ENCODE measurements at places on chromosomes 16 and 17.

GRCh38 chr17:2203818-2204217, 99.8 kb downstream of the SMG6 start:
- no peak for DNase-seq

GRCh38 chr17:50027881-50028735, 27.8 kb upstream of the ITGA3 start:
- peak; percentile 79 for DNase-seq

GRCh38 chr17:73798111-73798748, 154.0 kb upstream of the SDK2 start:
- DNase-seq = peak; percentile 100

DNA sequence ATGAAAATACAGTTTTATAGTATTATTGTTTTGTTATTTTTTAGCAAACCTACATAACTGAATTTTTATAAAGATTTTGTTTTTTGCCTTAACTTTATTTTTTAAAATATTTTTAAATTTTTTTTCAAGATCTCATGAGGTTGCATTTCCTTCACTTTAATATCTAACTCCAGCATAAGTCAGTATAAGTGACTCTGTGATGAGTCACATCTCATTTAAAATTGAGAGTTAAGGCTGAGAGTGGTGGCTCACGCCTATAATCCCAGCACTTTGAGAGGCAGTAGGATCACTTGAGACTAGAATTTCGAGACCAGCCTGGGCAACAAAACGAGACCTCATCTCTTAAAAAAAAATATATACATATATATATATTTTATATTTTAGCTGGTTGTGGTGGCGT, 44.0 kb downstream of the NLK start:
- DNase-seq = peak; percentile 5

DNA sequence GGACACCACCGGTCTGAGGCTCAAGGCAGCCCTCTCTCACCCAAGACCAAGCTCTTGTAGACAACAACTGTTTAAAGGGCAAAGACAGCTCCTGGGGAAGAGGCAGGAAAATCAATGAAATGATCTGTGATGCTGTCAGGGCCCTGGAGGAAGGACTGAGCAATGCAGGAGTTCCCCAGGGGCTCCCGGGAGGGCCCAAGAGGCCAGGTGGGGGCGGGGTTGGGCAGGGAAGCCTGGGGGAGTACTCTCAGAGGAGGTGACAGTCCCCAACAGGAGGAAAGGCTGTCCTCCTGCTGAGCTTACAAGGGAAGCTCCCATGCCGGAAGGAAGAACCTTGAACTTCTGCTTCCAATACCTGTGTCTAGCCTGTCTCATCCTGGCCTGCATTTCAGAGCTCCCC, 8.3 kb upstream of the NOS2 start:
- no peak for DNase-seq

DNA sequence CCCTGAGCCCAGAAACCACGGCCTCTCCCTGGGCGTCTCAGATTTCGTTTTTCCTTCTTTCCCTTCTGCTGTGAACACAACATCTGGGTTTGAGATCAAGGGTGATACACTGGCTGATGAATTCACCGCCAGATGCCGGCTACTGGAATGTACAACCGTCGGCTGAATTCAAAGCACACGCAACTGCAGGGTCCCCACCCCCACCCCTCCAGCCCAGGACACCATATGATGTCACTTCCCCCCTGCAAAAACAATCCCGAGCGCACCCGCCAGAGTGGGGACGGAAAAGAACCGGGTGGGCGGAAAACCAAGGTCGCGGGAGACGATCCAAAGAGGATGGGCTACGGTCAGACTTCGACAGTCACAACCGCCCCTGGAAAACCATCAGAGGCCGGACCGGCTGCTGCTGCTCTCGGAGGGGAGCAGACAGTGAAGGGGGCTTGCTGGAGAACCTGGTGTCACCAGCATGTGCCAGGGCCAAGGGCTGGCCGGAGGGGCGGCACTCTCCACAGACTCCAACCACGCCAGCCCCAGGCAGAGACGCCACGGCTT, 23.3 kb downstream of the CEP295NL start:
- peak; percentile 97 for DNase-seq

GRCh38 chr17:7307686-7308624, 527 bp downstream of the EIF5A start:
- peak; percentile 17 for DNase-seq

DNA sequence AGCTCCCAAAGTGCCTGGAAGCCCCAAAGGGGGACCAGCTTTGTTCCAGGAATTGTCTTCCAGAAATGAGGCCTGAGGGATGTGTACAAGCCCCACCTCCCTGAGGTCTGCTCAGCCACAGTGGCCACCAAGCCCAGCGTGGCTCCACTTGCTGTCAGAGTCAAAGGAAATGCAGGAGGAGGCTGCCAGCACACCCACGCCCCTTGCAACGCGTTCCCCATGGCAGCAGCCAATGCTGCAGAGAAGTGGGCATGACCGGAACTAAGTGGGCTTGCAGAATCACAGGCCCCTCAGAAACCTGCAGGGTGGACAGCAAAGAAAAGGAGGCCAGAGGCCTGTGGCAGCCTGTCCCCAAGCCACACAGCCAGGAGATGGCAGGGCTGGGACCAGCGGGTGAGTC, 320.8 kb downstream of the FOXL1 start:
- DNase-seq = no peak

DNA sequence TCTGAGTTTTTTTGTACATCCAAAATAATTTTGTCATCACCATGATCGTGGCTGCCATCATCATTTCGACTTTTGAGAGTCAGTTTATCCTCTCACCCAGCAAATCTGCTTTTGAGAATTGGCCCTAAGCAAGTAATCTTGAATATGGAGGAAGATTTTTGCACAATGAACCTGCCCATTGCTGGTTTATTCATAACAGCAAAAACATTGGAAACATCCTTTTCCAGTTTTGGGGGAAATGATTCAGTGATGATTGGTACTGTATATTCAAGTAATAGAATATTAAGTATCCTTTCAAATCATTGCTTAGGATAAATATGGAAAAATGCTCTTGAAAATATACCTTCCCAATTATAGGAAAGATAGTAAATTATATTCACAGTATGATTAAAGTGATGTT, 53.1 kb downstream of the PRKCA start:
- no peak for DNase-seq

DNA sequence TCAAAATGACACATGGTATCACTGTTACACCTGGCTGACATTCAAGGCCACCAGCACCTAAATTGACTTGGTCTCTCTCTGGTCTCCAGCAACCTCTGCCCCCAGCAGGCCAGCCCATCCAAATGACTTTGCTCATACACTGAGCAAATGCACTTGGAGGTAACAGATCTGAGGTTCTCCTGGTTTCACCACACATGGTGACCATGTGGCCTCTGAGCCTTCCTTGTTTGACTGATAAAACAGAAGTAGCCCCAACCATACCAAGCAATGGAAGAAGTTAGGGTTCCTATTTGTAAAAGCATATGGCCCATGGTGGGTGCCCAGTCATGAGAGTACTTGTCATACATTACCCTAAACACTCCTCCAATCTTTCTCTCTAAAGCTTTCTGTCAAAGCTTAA, 181.7 kb downstream of the MRTFB start:
- no peak for DNase-seq

- DNase-seq = no peak
These were observed 101.4 kb downstream of the PITPNC1 start for GRCh38 chr17:67478401-67479041.

DNA sequence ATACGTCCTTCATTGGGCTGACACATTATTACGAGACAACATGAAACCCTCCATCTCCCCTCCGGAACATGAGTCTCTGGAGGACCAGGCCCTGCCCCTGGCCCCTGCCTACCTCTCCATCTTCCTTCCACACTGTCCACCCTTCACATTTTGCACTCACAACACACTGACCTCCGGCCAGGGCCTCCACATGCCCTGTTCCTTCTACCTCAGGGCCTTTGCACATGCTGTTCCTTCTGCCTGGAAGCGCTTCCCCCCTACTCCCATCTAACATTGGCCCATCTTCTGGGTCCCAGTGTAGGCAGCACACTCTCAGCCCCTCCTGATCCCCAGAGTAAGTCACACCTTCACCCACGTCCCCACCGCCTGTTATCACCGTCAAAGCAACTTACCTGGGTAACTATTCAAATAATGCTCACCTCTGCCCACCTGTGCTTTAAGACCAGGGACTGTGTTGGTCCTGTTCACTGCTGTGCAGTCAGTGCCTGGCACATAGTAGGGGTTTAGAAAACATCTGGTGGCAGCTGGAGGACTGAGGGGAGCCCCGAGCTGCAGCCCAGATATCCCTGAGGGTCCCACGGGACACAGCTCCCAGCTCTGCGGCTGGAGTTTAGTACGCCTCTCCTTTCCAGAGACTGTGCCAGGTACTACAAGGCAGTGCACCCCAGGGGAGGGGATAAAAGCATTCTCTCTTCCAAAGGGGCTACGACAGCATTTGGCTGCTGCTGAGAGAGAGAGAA, 27.2 kb downstream of the RPH3AL start:
- no peak for DNase-seq

DNA sequence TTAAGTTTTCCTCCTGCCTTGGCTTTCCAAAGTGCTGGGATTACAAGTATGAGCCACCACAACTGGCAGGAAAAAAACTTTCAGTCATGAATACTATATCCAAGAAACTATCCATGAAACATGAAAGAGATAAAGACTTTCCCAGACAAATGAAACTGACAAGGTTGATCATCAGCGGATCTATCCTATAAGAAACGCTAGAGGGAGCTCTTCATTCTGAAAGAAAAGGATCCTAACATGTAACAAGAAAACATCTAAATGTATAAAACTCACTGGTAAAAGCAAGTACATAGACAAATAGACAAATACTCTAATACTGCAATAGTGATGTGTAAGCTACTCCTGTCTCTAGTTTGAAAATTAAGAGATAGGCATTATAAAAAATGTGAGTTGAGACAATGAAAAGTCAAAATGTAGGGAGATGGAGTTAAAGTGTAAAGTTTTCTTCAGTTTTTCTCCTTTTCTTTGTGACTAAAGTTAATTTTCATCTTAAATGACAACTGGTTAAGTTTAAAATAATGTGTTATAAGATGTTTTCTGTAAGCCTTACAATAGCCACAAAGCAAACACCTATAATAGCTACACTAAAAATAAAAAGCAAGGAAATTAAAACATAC, 79.6 kb upstream of the TEKT1 start:
- DNase-seq = peak; percentile 37

- no peak for DNase-seq
These were observed 1.4 kb downstream of the HBM start for GRCh38 chr16:167122-167690.

DNA sequence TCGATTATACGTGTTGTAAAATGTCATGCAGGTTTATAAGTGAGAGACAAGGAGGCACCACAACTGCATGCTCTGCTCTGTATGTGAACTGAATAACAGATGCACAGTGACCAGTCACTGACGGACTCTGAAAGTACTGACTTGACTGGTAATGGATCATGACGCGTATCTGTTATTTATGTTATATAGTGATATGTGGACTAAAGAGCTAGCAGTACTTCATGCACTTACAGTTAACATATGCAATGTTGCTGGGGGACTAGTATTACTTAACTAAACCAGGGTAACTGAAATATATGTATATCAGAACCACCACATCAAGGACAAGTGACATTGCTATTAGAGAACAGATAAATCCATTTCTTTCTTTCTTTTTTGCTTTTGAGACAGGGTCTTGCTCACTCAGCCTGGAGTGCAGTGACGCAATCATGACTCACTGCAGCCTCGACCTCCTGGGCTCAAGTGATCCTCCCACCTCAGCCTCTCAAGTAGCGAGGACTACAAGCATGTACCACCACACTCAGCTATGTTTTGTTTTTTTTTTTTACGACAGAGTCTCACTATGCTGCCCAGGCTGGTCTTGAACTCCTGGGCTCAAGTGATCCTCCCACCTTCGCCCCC, 17.2 kb downstream of the COIL start:
- no peak for DNase-seq

DNA sequence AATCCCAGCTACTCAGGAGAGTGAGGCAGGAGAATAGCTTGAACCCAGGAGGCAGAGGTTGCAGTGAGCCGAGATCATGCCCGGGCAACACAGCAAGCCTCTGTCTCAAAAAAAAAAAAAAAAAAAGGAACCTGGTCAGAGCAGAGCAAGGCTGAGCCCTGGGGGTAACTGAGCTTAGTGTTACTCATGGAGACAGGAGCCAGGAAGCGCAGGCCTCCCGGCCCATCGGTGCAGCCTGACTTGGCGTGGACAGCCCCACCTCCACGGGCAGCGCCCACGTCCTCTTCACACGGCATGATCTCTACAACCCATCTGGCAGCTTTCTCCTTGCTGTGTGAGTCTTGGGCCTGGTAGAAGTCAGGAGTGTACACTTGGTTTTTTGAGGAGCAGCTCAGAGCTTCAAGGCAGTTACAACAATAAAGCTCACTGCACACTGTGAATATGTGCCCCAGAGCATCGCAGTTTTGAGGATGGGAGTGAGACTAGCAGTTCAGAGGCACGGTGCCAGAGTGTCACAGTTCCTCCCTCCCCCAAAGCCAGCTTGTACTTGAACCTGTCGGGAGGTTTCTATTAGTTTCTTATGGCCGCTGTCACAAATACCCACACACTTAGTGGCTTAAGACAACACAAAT, 129.9 kb downstream of the RAP1GAP2 start:
- no peak for DNase-seq

GRCh38 chr16:13171313-13171712, 269.9 kb downstream of the SHISA9 start:
- DNase-seq = no peak

GRCh38 chr17:82929011-82929622, 89.3 kb upstream of the ZNF750 start:
- no peak for DNase-seq

- DNase-seq = no peak
These were observed 448.5 kb downstream of the SOX9 start for GRCh38 chr17:72569148-72569946.

DNA sequence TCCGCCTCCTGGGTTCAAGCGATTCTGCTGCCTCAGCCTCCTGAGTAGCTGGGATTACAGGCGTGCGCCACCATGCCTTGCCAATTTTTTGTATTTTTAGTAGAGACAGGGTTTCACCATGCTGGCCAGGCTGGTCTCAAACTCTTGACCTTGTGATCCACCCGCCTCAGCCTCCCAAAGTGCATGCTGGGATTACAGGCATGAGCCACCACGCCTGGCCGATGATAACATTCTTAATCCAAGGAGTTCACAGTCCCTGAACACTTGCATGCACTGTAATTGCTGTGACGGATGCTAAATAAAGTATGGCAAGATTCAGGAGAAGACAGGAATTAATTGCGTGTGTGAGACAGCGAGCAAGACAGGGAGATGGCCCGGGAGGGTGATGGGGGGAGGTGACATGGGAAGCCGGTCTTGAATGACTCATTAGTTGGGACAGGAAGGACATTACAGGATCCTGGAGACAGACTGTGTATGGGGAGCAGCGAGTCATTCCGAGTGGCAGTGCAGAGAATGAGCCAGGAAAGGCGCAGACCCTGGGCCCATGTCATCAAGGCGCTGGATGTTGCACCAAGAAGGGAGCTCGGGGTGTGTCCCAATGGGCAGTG, 6.7 kb downstream of the ABCA3 start:
- peak; percentile 14 for DNase-seq

GRCh38 chr16:57127037-57127763, 34.8 kb downstream of the CPNE2 start:
- no peak for DNase-seq

DNA sequence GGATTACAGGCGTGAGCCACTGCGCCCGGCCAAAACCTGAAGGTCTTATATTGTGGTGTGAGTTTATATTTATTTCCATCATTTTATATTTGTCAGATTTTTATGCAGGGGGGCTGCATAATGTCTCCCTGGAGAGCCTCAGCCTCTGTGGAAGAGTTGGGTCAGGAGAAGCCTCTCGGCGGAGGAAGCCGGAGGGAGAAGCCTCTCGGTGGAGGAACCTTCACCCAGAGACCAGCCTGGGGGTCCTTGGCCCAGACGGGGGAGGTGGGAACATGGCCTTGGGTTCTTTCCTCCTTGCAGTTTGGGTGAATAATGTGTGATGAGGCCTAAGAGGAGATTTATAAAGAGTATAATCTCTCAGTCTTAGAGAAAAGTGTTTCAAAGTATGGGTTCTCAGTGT, 22.4 kb upstream of the ZNF750 start:
- no peak for DNase-seq

Data from fibroblast of upper back skin (primary cell).